Activated naive CD8-positive, alpha-beta T cell treated with anti-CD3 and anti-CD28 coated beads for 36 hours (primary cell): ENCODE measurements at places on chromosomes 2 and 18. TPM values are rescaled to one million over a fixed set of nuclear protein-coding genes. Genes with fewer than 3 reads are reported as not detected.

- H3K27ac ChIP-seq = no peak overlapping the region
- H3K27me3 ChIP-seq = peaks cover 47% of the 10 kb centered on the region
Measured at GRCh38 chr2:27494284-27494943, 586 bp downstream of the FNDC4 start.

DNA sequence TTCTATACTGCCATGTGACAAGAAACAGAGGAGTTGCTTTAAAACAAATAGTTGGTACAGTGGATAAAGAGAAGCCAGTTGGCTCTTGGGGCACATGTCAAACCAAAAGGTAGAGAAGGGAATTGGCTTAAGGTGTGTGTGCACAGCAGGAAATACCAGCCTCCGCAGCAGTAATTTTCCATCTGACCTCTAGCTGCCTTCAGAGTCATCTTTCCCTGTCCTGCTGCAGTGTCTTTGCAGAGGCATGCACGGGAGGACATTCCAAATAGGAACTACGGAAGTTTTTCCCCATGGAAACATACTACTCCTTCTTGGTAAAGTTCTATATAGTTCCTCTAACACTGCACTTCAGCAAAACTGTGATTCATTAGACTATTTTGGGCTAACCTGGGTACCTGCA, 99.5 kb downstream of the RAB3GAP1 start:
- H3K27ac ChIP-seq = no peak overlapping the region
- H3K36me3 ChIP-seq = peaks cover 34% of the 10 kb centered on the region
- DNase-seq = no peak
- peaks cover 28% of the 10 kb centered on the region for H3K4me1 ChIP-seq

DNA sequence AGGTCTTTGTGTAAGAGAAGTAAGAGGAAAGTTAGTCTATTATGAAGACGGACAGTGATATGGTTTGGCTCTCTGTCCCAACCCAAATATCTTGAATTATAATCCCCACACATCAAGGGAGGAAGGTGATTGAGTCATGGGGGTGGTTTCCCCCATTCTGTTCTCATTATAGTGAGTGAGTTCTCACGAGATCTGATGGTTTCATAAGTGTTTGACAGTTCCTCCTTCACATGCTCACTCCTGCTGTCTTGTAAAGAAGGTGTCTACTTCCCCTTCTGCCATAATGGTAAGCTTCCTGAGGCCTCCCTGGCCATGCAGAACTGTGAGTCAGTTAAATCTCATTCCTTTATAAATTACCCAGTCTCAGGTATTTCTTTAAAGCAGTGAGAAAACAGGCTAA, 67.6 kb downstream of the NEURL3 start:
- peaks cover 10% of the 10 kb centered on the region for H3K36me3 ChIP-seq
- H3K27ac ChIP-seq = no peak overlapping the region
- peaks cover 7% of the 10 kb centered on the region for H3K4me1 ChIP-seq
- H3K27me3 ChIP-seq = peaks cover 8% of the 10 kb centered on the region

DNA sequence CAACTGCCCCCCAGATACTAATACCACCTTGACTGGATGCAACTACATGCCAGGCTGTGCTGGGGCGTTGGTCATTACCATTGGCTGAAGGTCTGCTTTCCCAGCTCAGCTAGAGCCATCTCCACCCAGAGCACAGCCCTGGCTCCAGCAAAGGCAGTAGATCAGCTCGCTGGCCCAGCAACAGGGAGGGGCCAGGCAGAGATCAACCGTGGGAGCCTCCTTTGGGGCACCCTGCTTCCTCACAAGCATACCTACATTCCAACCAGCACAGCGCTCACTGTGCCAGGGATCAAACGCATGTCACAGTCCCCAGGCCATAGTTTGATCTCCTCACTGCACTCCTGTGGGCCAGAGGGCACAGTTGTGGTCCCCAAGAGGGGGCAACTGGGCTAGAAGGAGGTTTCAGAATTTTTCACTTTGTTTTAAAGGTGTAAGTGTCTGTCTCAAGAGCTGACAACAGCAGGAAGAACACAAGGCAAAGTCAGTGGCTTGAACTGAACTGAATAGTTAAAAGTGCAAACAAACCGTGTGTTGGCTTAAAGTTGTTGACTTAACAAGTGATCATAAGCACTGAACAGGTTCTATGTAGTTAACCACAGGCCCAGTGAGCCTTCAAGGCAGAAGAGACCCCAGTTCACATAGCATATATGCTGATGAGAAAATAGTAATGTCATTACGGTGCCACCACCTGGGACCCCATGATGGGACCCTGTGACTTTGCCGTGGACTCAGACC, 70.1 kb upstream of the BZW1 start:
- no peaks in the 10 kb centered on the region for H3K36me3 ChIP-seq
- no peaks in the 10 kb centered on the region for H3K27me3 ChIP-seq
- H3K4me3 ChIP-seq = no peak overlapping the region

DNA sequence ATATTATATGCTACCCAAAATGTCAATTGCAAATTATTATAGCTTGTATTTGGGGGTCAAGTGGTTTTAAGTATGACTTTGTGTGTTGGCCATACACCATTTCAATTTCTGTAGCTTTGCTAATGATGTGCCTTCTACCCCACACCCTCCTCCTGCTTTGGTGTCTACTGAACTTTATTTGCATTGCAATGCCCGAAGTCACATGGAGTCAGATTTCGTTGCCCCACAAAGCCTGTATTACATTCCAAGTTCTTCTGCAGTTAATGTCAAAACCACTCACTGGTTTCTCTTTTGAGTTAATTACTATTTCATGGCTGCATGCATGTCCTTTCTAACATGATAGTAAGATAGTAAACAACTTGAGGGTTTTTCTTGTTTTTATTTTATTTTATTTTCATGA, 528.9 kb downstream of the RIT2 start:
- H3K27ac ChIP-seq = no peak overlapping the region
- no peaks in the 10 kb centered on the region for H3K36me3 ChIP-seq
- H3K27me3 ChIP-seq = no peaks in the 10 kb centered on the region
- no peak overlapping the region for H3K4me3 ChIP-seq
- no peaks in the 10 kb centered on the region for H3K4me1 ChIP-seq
- no peak for DNase-seq

- H3K36me3 ChIP-seq = no peaks in the 10 kb centered on the region
- H3K27me3 ChIP-seq = no peaks in the 10 kb centered on the region
- no peak overlapping the region for H3K4me3 ChIP-seq
- DNase-seq = no peak
- H3K27ac ChIP-seq = no peak overlapping the region
Measured at GRCh38 chr18:66874375-66874774, 270.5 kb upstream of the CDH19 start.

- H3K36me3 ChIP-seq = no peaks in the 10 kb centered on the region
- no peaks in the 10 kb centered on the region for H3K4me1 ChIP-seq
- peaks cover 9% of the 10 kb centered on the region for H3K27me3 ChIP-seq
- H3K4me3 ChIP-seq = no peak overlapping the region
- no peak for DNase-seq
Measured at GRCh38 chr2:236008006-236008405, 160.2 kb downstream of the GBX2 start.

- DNase-seq = no peak
- H3K27me3 ChIP-seq = no peaks in the 10 kb centered on the region
- H3K27ac ChIP-seq = no peak overlapping the region
- H3K4me3 ChIP-seq = no peak overlapping the region
Measured at GRCh38 chr18:70024093-70024492, 76.4 kb upstream of the CD226 start.

- H3K4me1 ChIP-seq = no peaks in the 10 kb centered on the region
- no peak overlapping the region for H3K4me3 ChIP-seq
- no peak overlapping the region for H3K27ac ChIP-seq
- no peaks in the 10 kb centered on the region for H3K36me3 ChIP-seq
Measured at GRCh38 chr2:109720380-109721106, 73.6 kb upstream of the RGPD5 start.

DNA sequence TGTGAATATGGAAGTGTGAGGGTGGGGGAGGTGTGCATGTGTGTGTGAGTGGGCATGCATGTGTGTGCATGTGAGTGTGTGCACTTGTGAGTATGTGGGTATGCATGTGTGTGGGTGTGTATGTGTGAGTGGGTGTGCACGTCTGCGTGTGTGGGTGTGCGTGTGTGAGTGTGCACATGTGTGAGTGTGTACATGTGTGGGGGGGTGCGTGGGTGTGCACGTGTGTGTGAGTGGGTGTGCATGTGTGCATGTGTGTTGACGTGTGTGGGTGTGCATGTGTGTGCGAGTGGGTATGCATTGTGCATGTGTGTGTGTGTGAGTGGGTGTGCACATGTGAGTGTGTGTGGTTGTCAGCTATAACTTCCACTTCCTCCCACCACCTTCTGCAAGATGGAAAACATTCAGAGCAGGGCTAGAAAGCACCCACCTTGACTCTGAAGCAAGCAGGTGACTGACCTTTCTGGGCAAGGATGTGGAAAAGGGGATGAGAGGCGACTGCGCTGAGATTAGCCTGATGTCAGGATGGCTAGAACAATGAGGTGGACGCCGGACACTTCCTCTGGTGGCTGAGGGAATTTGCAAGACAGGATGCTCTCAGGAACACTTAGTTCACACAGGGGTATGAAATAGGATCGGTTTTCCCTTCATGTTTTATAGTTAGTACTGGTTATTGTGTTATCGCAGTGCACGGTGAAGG, 103.6 kb downstream of the ACKR3 start:
- H3K36me3 ChIP-seq = no peaks in the 10 kb centered on the region
- DNase-seq = no peak

DNA sequence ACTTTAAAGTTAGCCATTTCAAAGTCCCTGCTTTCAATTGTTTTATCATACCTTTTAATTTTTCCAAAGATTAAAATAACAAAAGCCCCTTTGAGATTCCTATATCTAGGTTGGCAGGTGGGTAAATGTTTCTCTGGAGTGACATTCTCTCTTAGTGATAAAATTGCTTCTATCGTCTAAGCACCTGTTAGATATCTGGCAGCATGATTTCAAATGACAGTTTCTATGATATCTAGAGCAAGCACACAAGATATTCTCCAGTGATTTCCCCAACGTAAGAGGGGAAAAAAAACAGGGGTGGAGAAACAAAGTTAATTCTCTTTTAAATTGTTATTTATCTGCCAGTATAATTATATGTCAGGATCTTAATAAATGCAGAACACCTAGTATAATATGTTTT, 610.2 kb downstream of the DSC3 start:
- DNase-seq = no peak
- H3K27ac ChIP-seq = no peak overlapping the region
- H3K4me3 ChIP-seq = no peak overlapping the region
- H3K36me3 ChIP-seq = no peaks in the 10 kb centered on the region

DNA sequence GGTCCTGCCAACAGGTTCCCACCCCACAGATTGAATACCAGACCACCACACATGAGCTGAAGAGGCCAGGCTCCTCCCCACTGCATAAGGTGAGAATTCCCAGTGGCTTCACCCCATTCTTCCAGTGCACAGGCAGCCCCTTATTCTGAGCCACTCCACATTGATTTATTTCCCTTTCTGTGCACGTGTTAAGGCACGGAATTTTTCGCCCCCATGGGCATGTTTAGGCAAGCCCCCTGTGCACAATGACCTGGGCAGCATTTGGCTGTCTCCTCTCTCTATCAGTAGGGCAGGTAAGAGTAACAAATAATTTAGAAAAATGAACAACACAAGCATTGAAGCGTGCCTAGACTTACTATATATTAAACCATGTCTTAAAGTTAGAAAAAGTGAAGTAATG, 15.2 kb upstream of the CHAC2 start:
- no peak overlapping the region for H3K4me3 ChIP-seq
- no peak overlapping the region for H3K27ac ChIP-seq
- H3K36me3 ChIP-seq = peaks cover 27% of the 10 kb centered on the region
- no peak for DNase-seq

GRCh38 chr2:41101281-41101680, 649.4 kb upstream of the SLC8A1 start:
- H3K4me3 ChIP-seq = no peak overlapping the region
- no peaks in the 10 kb centered on the region for H3K36me3 ChIP-seq
- no peak for DNase-seq
- H3K27ac ChIP-seq = no peak overlapping the region

GRCh38 chr2:238299803-238300202, 11.4 kb upstream of the PER2 start:
- H3K27ac ChIP-seq = no peak overlapping the region
- no peaks in the 10 kb centered on the region for H3K27me3 ChIP-seq
- DNase-seq = no peak
- no peaks in the 10 kb centered on the region for H3K4me1 ChIP-seq
- no peaks in the 10 kb centered on the region for H3K36me3 ChIP-seq
- no peak overlapping the region for H3K4me3 ChIP-seq

- no peaks in the 10 kb centered on the region for H3K36me3 ChIP-seq
- DNase-seq = no peak
- no peak overlapping the region for H3K27ac ChIP-seq
Measured at GRCh38 chr2:8138923-8139667, 542.8 kb upstream of the ID2 start.

- peaks cover 11% of the 10 kb centered on the region for H3K36me3 ChIP-seq
- H3K27me3 ChIP-seq = no peaks in the 10 kb centered on the region
- peaks cover 42% of the 10 kb centered on the region for H3K4me1 ChIP-seq
- no peak overlapping the region for H3K27ac ChIP-seq
Measured at GRCh38 chr18:23982155-23983079, 32.1 kb upstream of the TTC39C start.

DNA sequence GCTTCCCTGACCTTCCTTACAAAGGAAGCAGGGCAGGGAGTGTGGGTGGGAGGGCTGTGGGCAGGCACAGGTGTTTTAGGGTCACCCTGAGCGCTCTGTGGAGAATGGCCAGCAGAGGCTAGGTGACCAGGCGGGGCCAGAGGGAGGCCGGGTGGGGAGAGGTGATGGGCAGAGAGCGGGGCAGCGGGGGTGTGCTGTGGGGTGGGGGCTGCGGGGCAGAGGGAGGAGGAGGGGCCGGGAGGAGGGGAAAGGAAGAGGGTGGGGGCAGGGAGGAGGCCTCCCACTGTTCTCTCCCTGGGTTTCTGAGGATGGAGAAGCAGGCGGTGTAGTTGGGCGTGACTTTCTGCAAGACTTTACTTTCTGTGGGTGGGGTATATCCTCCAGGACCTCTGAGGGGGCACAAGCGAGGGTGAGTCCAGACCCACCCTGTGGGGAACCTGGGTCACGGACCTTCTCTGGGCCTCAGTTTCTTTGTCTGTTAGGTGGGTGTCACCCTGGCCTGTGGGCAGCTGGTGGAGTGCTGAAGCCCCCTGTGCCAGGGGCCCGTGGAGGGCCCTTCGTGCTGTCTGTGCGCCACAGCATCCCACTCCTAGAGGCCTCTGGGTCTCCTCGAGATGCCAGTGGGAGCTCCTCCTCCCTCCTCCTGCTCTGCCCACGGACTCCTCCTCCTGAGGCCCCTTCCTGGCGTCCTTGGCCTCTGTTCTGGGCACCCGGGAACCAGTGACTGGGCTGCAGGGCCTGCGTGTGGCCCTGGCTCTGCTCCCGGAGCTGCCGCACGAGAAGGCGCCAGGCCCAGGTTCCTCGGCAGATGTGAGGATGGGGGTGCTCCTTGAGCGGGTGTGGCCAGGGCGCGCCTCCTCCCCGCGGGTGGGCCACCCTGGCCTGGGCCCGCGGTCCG, 6.3 kb upstream of the NEU4 start:
- H3K4me1 ChIP-seq = peaks cover 8% of the 10 kb centered on the region
- peaks cover 7% of the 10 kb centered on the region for H3K27me3 ChIP-seq
- no peak overlapping the region for H3K4me3 ChIP-seq
- H3K36me3 ChIP-seq = no peaks in the 10 kb centered on the region

GRCh38 chr2:240983996-240984498, 14.4 kb upstream of the SNED1 start:
- H3K4me1 ChIP-seq = no peaks in the 10 kb centered on the region
- H3K27me3 ChIP-seq = no peaks in the 10 kb centered on the region
- no peak overlapping the region for H3K27ac ChIP-seq
- DNase-seq = no peak
- H3K4me3 ChIP-seq = no peak overlapping the region

Gene TBR1
- not detected for total RNA-seq

Gene UGT1A5
- total RNA-seq = not detected
